Endothelial cell of umbilical vein (primary cell): ENCODE measurements at places on chromosomes 5 and 9. TPM values are rescaled to one million over a fixed set of nuclear protein-coding genes. Genes with fewer than 3 reads are reported as not detected.
A peak's percentile ranks its signal among the peaks of the same experiment; 100 is the strongest.

DNA sequence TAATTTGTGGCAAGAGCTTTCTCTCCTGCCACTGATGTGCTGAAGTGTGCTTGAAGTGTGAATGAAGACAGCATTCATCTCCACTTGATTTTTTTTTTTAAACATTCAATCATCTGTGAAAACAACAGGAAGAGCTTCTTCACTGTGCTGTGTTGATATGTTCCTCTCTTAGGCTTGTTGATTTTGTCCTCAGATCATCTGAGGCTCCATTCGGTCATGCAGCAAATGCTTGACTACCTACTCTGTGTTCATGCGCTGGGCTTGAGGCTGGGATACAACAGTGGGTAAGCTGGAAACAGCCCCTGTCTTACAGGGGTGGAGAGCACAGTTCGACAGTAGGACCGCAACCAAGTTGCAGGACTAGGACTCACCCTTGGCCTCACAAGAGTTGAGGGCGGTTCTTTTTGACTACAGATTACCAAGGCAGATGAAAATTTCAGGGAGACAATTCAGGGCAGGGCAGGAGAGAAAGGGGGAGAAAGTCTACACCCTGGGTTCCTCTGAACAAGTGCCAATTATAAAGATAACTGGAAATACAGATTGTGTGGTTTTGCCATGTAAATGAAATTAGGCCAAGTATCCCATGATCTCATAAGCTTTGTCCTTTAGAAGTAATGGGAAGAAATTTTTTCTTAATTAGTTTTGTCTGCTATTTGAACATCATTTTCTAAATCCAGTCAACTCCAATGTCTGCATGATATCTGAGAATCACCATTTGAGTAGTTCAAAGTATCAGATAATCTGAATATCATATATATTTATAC is 31.0 kb upstream of the F2R start:
- H3K36me3 ChIP-seq = no peaks in the 10 kb centered on the region
- no peak overlapping the region for H3K4me3 ChIP-seq
- peaks cover 43% of the 10 kb centered on the region for H3K4me1 ChIP-seq
- H3K27ac ChIP-seq = peak overlapping the region; percentile 58

- DNase-seq = peak; percentile 24
- no peaks in the 10 kb centered on the region for H3K27me3 ChIP-seq
- no peak overlapping the region for H3K27ac ChIP-seq
- H3K36me3 ChIP-seq = no peaks in the 10 kb centered on the region
- H3K4me1 ChIP-seq = peaks cover 5% of the 10 kb centered on the region
- H3K4me3 ChIP-seq = no peak overlapping the region
Measured at GRCh38 chr5:103340717-103341388, 82.3 kb downstream of the MACIR start.

GRCh38 chr9:36928670-36929349 is 105.3 kb downstream of the PAX5 start:
- H3K36me3 ChIP-seq = no peaks in the 10 kb centered on the region
- peak; percentile 48 for DNase-seq
- no peak overlapping the region for H3K4me3 ChIP-seq
- H3K27me3 ChIP-seq = no peaks in the 10 kb centered on the region

DNA sequence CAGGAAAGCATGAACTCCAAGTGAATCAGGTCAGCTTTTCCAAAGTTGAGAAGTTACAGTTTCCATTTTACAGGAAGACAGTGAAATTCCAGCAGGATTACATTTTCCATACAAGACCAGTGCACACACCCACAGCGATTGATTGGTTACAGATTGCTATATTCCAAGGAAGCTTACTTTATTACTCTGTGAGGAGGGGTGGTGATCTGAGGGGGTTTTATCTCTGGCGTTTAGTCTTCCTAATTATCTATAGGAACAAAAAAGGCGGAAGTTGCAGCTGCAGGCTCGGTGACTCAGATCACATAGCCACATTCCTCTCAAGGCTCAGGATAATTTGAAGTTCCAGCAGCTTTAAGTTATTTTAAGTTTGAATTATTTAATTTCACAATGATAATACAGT is 450.4 kb upstream of the NMUR2 start:
- no peak for DNase-seq
- H3K36me3 ChIP-seq = no peaks in the 10 kb centered on the region
- no peak overlapping the region for H3K27ac ChIP-seq
- no peaks in the 10 kb centered on the region for H3K27me3 ChIP-seq
- no peak overlapping the region for H3K4me3 ChIP-seq

- no peaks in the 10 kb centered on the region for H3K36me3 ChIP-seq
- H3K27me3 ChIP-seq = peaks cover 3% of the 10 kb centered on the region
- no peak overlapping the region for H3K27ac ChIP-seq
- no peak overlapping the region for H3K4me3 ChIP-seq
- H3K4me1 ChIP-seq = no peaks in the 10 kb centered on the region
Measured at GRCh38 chr5:589173-589572, 23.0 kb upstream of the CEP72 start.

DNA sequence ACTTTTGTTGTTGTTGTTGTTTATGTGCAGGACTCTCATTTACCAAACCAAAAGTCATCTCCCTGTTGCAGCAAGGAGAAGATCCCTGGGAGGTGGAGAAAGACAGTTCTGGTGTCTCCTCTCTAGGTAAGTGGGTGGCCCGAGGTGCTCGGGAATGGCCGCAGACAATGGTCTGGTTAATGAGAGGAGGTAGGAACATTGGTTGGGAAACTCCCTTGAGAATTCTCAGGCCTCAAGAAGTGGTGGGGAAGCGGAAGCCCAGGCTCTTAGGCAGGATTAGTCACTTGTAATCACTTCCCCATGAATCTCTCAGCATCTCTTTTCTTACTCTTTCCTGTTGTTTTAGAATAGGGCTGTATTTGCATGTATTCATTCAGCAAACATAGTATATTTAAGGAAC is 7.2 kb downstream of the ZNF354B start:
- H3K27ac ChIP-seq = no peak overlapping the region
- H3K27me3 ChIP-seq = no peaks in the 10 kb centered on the region
- peaks cover 13% of the 10 kb centered on the region for H3K36me3 ChIP-seq
- no peaks in the 10 kb centered on the region for H3K4me1 ChIP-seq

GRCh38 chr9:94919376-94920098 is 193.0 kb downstream of the AOPEP start:
- peaks cover 27% of the 10 kb centered on the region for H3K4me1 ChIP-seq
- H3K27me3 ChIP-seq = no peaks in the 10 kb centered on the region
- no peaks in the 10 kb centered on the region for H3K36me3 ChIP-seq

GRCh38 chr5:150211156-150212030 is 21.5 kb downstream of the SLC6A7 start:
- no peaks in the 10 kb centered on the region for H3K36me3 ChIP-seq
- H3K4me3 ChIP-seq = no peak overlapping the region

GRCh38 chr5:141713616-141714309 is 31.7 kb upstream of the ARAP3 start:
- peaks cover 2% of the 10 kb centered on the region for H3K27me3 ChIP-seq
- H3K27ac ChIP-seq = no peak overlapping the region
- peaks cover 9% of the 10 kb centered on the region for H3K4me1 ChIP-seq

- H3K27me3 ChIP-seq = no peaks in the 10 kb centered on the region
- no peak overlapping the region for H3K27ac ChIP-seq
- no peak for DNase-seq
- no peak overlapping the region for H3K4me3 ChIP-seq
- peaks cover 27% of the 10 kb centered on the region for H3K4me1 ChIP-seq
- H3K36me3 ChIP-seq = no peaks in the 10 kb centered on the region
Measured at GRCh38 chr9:37198831-37199230, 78.5 kb downstream of the ZCCHC7 start.

GRCh38 chr5:95969651-95970358 is 8.2 kb upstream of the ELL2 start:
- H3K27me3 ChIP-seq = no peaks in the 10 kb centered on the region
- peaks cover 7% of the 10 kb centered on the region for H3K4me1 ChIP-seq
- H3K36me3 ChIP-seq = no peaks in the 10 kb centered on the region
- DNase-seq = no peak
- H3K4me3 ChIP-seq = no peak overlapping the region
- H3K27ac ChIP-seq = no peak overlapping the region

The GHR gene
- 0.27 and 0.39 TPM in 2 replicates for total RNA-seq

The TMEM171 gene
- 5.0 and 5.6 TPM in 2 replicates for total RNA-seq

The RUSC2 gene
- 46.2 and 52.1 TPM in 2 replicates for total RNA-seq

The TAF1L gene
- total RNA-seq = not detected in 2 replicates

The NKD2 gene
- total RNA-seq = not detected in 2 replicates

The ITK gene
- total RNA-seq = not detected in 2 replicates

The HSD17B3 gene
- total RNA-seq = 0.46 TPM in 1 of 2 replicates, not detected in the other

The LAMC3 gene
- 0.12 and 0.38 TPM in 2 replicates for total RNA-seq
